ENCODE measurements at places on chromosomes 5 and 9.

DNA sequence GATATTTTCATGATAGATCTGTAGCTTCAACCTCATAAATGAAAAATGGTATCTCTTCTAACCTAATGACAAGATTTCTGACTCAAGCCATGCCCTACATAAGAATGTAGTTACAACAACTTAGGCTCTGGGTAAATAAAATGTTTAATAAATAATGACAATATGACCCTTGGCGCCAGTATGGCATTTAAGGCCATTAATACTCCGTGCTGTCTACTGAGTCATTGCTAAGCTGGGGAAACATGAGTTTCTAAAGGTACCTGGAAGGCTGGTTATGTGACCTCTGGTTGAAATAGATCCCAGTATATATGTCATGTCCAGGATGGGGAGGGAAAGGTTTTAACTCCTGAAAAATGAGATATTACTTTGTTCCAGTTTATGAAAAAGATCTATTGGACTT is 58.0 kb upstream of the CEMIP2 start:
- no peak for DNase-seq

DNA sequence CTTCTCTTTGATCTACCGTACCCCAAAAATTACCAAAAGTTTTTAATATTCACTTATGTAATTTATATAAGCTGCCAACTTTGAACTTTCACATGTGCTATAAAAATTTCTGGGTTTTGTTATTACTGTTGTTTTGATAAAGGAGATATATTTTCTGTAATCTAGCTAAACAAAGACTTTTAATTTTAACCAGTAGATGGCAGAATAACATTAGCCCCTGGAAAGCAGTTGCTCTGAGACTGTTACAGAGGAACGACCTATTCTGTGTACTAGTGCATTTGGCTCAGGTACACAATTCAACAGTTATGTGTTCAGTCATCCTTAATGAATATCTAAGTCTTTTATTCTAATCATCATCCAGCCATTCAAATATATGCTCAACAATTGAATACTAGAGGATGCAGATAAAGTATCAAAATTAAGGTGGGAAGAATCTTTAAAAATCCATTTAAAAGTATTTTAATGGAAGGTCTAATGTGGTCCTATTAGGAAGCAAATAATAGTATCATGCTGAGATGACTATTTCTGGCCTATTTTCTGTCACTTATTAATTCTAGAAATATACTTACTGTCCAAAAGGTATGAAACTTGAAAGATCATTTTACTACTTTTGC is 8.6 kb downstream of the KLHL9 start:
- DNase-seq = peak; percentile 60

DNA sequence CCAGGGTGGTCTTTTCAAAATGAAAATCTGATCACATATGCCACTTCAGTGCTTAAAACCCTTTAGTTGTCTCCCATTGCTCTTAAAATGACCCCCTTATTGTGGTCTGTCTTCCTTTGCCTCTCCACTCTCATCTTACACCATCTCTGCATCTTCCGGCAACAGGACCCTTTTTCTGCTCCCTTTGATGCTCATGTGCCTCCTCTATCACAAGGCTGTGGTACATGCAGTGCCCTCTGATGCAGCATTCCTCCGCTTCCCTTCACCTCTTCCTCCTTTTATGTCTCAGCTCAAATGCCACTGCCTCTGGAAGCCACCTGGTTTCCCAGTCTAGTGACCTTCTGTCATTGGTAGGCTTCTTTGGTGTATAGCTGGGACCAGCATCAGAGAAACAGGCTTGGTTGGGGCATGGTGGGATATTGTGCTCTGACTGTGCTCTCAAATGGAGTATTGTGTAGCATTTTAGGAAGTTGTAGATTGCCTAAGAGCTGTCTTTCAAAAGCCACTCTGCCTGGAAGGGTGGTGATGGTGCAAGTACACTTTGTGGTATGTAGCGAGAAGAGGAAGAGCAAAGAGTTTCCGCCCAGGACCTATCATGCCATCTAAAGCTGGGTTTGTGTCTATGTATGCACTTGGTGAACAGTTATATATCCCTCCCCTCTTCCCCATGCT is 28.1 kb downstream of the ARHGAP26 start:
- DNase-seq = no peak

DNA sequence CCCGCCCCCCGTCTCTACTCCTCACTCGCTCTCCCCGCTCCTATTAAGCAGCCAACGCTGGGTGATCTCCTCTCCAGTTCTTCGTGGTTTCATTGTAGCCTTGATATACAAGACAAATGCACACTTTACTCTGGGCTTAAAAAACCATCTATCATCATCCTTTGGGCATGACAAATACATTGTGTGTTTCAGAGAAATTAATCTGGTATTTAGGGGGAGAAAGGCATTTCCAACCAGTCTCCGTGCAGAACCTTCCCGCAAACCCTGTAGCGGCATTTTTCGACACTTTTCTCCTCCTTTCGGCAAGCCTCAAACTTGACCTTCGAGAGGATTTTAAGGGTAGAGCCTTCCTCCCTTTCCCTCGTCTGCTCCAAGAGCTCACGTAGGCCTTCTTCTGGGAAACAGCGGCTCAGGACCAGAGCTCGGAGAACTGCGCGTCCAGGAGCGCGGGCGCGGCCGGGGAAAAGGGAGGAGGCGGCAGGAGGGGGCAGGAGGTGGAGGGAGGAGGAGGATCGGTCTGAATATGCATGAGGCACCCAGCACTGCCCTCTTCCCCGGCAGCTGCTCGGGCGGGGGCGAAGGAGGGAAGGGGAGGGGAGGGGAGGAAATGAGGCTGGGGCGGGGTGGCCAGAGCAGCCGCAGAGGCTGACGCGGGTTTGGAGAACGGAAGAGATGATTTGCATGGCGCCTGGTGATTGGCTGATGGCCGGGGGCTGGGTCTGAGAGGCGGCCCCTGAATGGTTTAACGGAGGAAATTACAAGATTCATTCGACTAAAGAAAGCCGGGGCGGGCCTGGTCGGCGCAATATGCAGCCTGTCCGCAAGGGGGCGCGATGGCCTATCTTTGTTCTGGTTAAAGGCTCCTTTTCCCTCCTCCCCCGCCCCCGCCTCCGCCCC is 127.5 kb downstream of the TMEM161B start:
- peak; percentile 98 for DNase-seq

DNA sequence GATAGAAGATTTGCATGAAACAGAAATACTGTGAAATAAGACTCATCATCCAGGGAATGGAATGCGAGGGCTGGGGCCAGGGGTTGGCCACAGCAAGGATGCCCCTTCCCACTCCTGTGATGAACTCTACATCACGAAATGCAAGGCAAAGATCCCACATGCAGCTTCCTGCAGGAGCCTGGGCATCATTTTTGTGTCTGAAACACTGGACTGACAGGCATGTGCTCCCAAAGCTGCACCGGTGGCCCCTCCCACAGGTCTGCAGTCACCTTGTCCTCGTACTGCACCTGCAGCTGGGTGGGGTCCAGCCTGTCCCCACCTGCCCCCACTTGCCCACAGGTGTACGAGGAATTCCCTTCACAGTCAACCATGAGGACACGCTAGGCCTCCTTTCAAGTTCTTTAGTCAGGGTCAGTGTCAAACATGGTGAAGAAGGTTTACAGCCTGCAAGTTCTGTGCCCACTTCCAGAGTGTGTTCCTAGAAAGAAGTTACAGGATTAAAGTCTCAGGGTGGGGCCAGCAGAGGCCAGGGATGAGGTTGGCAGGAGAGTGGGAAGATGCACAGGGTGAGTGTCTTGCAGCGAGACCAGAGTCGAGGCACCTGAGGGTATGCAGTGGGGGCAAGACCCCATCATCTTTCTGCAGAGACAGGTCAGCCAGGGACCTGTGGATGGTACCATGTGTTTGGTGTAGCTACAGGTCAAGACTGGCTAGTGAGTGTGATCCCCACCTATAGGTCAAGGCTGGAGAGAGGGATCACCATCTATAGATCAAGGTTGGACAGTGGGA is 155.0 kb upstream of the IRX2 start:
- no peak for DNase-seq

GRCh38 chr9:123162360-123162759 is 106.0 kb downstream of the STRBP start:
- DNase-seq = no peak

DNA sequence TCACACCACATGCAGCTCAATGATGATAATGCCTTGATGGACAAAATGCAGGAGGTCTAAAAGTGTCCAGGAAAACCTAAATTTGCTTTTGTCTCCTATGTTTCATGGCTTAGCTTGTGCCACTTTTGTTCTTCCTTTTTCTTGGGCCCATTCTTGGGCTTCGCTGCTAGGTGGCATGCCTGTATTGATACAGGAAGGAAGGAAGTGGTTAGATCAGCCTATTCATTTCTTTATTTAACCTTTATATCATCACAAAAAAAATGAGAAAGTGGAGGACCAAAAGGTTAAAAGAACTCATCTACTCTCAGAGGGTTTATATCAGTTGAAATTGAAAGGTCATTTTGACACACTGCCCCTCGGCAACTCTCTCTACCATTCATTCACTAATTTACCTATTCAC is 260.2 kb downstream of the ARHGAP26 start:
- DNase-seq = no peak

DNA sequence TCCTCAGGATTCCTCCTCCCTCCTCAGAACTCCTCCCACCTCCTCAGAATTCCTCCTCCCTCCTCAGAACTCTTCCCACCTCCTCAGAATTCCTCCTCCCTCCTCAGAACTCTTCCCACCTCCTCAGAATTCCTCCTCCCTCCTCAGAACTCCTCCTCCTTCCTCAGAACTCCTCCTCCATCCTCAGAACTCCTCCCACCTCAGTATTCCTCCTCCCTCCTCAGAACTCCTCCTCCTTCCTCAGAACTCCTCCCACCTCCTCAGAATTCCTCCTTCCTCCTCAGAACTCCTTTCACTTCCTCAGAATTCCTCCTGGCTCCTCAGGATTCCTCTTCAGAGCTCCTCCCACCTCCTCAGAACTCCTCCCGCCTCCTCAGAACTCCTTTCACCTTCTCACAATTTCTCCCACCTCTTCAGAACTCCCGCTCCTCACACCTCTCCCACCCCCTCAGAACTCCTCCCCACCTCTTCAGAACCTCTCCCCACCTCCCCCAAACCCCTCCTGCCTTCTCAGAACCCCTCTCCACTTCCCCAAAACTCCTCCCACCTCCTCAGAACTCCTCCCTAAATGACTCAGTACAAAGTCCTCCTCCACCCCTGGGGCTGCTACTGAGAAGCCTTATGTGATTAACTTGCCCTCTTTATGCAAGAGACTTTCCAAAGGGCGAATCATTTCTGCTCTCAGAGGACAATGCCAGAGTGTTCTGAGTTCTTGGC is 23.2 kb downstream of the SLC46A2 start:
- DNase-seq = peak; percentile 18

DNA sequence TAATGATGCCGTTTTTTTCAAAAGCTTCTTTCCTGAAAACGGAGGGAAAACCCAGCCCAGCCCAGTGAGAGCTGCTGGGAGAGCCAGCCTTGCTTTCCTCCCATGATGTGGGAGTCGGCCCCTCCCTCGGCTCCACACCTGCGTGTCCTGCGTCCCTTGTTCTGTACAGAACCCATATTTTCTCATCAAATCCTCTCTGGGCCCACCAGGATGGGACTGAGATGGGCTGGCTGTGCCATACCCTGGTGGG is 8.9 kb downstream of the FLT4 start:
- no peak for DNase-seq

DNA sequence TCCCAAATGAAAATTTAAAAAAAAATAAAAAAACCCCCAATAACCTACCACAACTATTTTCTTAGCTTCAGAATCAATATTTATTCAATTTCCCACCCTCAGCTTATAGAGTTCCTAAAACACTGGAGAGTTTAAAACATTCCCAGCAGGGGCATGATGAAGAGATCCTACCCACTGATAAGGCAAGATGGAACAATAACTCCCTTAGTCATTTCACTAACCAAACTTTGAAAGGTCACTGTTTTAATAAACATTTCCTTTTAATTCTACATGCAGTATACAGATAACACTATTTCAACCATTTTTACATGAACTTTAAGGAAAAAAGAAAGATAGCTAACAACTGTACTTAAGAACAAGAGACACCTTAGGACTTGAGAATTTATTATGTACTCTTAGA is 34.9 kb upstream of the ACOT12 start:
- no peak for DNase-seq

GRCh38 chr5:135208903-135209721 is 175.1 kb upstream of the PITX1 start:
- DNase-seq = peak; percentile 96

GRCh38 chr5:72441094-72441723 is 66.0 kb downstream of the ZNF366 start:
- DNase-seq = no peak

DNA sequence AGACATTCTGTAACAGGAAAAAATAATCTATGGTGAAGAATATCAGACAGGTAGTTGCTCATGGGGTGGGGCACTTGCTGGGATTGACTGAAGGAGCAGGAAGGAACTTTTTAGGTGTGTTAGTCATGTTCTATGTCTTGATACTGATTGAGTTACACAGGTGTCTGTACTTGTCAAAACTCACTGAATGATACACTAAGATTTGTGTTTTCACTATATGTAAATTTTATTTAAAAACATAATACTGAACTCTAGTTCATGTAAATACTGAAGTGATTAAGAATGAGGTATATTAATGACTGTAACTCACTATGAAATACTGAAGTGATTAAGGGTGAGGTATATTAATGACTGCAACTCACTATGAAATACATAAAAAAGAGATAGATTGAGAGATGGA is 28.5 kb downstream of the IL6ST start:
- no peak for DNase-seq

DNA sequence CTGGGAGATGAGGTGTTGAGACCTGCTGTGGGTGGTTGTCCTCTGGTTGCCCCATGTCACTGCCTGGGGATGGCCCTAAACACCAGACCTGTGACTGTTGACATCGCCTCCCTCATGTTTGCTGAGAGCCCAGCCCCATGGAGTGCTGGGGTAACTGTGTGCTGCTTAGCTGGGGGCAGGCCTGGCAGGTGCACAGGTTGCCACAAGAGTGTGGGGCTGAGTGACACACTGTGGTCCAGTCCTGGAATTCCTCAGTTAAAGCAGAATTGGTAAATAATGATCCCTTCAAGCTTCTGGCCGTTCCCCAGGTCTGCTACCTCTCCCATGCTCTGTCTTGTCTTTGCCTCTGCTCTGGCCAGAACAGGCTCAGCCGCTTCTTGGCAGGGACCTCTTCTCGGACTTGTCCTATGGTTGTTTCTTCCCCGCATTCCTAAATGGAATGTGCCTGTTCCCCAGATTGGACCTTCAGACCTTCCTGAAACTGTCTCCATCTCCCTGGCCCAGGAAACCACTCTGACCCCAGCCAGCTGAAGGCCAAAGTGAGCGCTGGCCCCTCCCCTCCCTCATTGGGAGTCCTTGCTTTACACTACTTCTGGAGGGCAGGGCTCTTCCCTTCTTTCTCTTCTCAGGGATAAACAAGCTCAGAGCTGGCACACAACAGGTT is 61.2 kb upstream of the PITX1 start:
- no peak for DNase-seq

GRCh38 chr5:17177501-17178372 is 39.7 kb upstream of the BASP1 start:
- no peak for DNase-seq

GRCh38 chr5:142977363-142978051 is 207.3 kb downstream of the ARHGAP26 start:
- DNase-seq = peak; percentile 86

DNA sequence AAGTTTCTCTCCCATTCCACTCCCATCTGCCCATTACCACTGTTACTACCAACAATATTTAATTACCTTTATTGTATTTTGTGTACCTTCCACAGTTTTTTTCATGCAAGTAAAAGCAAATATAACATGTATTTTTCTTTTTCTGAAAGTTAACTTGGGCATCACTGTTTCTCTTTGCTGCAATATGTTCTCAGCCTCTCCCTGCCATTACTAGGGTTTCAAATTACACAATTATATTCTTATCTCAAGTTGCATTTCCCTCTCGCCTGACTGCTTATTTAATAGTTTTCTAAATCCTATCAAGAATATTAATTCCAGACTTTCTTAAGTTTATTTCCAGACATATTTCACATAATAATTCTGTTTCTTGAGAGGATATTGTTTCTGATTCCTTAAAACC is 46.9 kb upstream of the GAS1 start:
- DNase-seq = no peak
